ENCODE measurements at places on chromosomes 5 and 9.

GRCh38 chr5:142894749-142895148 is 124.6 kb downstream of the ARHGAP26 start:
- DNase-seq, result no peak

DNA sequence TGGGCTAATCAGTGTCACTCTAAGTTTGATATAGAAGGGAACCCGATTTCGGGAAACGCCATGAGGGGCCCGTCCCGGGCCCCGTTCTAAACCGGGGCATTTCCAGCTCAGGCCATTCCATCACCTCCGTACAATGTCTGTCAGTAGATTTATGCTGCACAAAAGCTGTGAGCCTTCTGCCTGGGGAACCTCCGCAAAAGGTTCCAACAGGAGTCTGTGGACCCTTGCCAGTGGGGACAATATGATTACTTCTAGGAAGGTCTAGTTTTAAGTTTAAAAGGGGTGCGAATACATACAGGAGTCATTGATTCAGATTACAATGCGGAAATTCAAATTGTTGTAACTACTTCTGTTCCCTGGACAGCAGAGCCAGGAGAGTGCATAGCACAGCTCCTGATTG is 57.6 kb downstream of the RAPGEF1 start:
- no peak for DNase-seq

GRCh38 chr9:21381448-21382339 is 3.5 kb downstream of the IFNA2 start:
- DNase-seq, result no peak

DNA sequence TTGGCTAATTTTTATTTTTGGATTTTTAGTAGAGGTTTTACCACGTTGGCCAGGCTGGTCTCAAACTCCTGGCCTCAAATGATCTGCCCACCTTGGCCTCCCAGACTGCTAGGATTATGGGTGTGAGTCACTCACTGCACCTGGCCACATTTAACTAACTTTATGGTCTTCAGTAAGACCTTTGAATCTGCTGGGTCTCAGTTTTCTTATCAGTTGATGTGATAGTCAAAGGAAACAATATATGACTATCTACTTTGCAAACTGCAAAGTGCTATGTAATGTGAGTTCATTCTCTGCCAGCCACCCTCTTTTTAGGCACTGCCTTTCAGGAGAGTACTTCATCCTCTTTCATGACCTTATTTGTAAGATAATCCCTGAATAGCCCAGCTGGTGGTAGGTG is 474.7 kb downstream of the PDE4D start:
- DNase-seq, result no peak

DNA sequence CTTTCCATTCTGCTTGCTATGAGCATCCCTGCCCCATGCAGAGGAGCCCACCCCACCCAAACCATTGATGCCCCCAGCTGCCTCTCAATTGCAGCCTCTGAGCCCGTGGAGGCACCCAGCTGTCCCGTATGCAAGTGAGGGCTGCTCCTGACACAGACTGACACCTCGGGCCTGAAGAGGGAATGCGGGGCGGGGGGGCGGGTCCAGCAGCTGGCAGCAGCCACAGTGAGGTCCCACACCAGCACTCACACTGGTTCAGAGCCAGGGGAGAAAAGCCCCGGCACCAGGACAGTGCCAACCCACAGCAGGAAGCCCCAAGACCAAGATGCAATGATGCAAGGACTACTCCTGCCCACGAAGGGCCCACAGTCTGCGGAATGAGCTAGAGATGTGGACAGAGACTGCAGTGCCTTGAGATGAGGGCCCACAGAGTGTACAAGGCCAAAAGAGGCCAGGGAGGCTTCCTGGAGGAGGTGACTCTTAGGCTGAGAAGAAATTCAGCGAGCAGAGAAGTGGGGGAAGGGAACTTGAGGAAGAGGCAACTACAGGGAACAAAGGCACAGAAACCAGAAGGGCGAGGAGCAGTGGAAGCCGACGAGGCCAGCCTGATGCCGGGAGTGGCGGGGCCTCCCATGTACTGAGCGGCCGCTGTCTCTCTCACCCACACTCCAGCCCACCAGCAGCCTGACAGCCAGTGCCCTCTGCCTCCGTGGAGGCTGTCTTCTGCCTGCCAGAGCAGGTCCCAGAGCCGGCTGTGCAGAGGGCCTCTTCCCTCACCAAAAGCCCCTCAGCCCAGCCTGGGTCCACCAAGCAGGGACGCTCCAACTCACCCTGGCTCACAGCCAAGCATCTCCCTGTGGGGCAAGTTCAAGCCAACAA is 9.2 kb downstream of the EEIG1 start:
- no peak for DNase-seq

GRCh38 chr5:135397084-135397483 is 1.9 kb downstream of the MACROH2A1 start:
- DNase-seq, result no peak

- no peak for DNase-seq
Measured at GRCh38 chr9:21102305-21102704, 24.6 kb upstream of the IFNB1 start.

DNA sequence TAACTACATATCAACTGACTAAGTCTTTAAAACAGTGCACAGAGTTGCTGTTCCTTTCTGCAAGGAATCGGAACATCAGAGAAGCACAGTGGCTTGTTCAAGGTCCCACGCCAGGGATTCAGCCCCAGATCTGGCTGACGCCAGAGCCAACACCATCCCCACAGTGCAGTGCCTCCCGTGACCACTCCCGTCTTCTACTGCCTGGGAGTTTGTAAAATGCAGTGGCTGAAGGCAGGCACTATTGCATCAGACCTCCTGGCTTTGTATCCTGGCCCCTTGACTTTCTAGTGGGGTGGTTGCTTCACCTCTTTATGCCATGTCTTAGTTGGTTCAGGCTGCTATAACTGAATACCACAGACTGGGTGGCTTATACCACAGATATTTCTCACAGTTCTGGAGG is 131.0 kb downstream of the NSG2 start:
- no peak for DNase-seq

DNA sequence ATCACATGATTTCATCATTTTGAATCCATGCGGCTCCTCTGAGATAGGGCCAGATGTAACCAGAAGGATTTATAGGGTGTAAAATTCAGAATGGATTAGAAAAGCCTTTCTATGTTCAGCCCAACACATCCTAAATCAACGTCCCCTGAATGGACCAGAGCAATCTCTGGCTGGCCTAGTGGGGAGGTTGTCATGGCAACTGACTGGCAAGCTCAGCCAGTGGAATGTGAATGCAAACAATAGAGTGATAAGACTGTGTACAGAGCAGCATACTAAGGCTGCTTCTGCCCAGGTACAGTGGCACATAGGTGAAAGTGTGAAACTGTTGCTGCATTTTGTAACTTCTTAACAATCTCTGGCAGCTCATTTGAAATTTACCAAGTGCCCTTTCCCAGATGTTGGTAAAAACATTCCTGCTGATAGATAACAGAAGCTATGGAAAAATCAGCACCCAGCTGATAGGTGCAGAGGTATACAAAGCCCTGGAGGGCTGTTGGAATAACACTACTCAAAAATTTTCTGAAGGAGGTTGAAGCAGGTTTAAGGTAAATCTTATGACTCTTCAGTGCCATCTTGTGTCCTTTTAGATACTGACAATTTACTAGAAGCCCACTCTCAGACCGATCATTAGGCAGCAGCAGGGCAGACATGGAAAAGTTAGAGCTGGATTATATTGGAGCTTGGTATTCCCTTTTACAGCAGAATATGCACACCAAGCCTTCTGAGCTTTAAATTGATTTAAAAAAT is 267.2 kb downstream of the RAB3C start:
- DNase-seq, result no peak

GRCh38 chr9:109319626-109320241 is 1.1 kb downstream of the EPB41L4B start:
- no peak for DNase-seq

DNA sequence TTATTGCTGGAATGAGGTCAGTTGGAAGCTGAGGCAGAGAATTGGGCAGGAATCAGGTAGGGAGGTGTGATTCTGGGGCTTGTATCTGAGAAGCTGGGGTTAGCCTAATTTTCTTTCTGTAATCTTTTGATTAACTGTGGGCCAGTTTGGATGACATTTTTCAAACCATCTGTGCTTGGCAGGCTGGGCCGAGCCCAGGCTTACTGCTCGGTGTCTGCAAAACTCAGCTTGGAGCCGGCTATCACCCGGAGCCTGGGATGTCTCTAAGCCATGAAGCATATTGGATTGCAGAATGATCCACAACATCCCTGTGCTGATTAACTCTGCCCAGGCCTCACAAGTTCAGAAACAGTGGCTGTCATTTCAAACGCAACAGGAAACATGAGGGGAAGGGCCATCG is 26.5 kb downstream of the KCNMB1 start:
- DNase-seq, result no peak

- no peak for DNase-seq
Measured at GRCh38 chr5:1315018-1315708, 20.3 kb upstream of the TERT start.

DNA sequence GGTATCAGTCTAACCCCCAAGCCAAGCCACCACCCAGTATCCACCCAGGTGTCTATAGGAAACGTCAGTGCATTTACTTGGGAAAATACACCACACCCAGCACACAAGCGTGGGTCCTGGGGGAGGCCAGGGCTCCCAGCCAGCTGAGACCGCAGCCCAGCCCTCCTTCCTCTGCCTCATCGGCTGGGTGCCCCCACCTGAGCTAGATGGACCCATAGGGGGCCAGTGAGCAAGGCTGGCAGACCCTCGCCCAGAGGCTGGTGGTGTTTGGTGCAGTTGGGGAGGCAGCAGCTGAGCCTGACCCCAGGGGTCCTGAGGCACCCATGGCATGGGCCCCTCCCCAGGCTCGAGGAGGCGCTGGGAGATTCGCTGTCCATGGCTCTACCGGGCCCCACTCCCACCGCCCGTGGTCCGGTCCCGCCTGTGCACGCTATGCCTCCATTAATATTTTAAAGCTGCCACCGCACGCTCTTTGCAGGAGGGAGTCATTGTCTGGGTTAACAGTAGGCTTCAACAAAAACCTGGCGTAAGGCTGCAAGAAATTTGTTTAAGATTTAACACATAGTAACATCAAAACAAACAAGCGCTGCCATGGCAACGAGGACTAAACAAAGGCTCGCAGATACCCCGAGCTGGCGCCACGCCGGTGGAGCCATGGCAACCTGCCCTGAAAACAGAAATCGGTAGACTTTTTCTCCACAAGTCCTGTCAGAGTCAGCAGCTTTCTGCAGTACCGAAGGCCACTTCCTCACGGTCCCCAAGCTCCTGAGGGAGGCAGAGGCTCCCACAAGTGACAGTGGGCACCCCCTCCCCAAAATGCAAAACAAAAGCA is 20.6 kb downstream of the TPPP start:
- DNase-seq, result peak; percentile 33

- DNase-seq, result no peak
Measured at GRCh38 chr9:110050925-110051355, 157.0 kb downstream of the C9orf152 start.

DNA sequence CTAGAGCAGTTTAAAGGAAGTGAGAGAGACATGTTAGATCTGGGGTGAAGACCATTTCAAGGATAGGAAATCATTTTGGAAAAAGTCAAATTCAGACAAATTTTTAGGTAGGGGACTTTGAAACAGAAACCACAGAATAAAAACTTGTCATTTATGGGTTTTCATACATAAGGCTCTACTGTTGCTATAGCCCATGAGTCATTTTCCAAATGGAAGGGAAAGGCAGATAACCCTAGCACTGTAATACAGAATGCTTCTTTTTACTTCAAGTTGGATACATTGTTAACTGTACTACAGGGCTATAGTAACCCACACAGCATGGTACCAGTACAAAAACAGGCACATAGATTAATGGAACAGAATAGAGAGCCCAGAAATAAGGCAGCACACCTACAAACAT is 455.4 kb downstream of the EBF1 start:
- no peak for DNase-seq

DNA sequence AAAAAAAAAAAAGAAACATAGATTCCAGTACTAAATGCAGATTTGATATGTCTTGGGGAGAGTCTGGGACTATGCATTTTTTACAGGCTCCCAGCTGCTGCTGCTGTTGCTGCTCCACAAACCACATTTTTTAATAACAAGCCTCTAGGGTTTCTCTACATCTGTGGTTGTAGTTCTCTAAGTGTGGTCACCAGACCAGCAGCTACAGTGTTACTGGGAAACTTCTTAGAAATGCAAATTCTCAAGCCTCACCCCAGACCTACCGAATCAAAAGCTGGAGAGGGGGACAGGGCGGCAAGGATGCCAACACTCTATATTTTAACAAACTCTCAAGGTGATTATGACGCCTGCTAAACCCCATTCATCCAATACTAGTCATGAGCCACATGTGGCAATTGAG is 293.4 kb upstream of the PTGER4 start:
- no peak for DNase-seq

- no peak for DNase-seq
Measured at GRCh38 chr5:87195616-87196015, 72.1 kb upstream of the RASA1 start.

DNA sequence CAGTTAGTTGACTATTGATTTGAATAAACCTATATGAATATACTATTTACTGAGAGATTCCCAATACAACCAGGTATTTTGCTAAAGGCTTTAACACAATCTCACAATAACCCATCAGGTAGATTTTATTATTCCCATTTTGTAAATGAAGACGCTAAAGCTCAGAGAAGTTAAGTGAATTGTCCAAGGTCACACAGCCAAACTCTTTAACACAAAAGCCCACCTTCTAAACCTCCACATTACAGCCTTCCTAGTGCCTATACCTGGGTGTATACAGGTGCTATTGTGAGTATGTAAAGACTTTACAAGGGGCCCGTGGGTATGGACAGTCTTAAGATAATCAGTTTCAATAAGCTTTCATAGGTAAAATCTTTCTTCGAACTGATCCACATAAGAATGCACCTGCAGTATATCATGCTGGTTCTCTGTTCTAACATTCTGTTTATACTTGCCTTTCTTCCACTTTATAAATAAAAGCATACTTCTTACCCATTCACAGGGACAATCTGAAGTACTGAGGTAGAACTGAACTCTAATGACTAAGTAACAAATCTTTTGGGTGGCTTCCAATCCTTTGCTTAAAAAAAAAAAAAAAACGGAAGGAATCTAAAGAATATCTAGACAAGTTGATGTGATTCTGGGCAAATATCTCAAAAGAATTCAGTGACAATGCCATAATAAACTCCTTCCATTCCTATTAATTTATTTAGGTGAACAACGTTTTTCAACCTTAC is 59.1 kb downstream of the PJA2 start:
- no peak for DNase-seq

DNA sequence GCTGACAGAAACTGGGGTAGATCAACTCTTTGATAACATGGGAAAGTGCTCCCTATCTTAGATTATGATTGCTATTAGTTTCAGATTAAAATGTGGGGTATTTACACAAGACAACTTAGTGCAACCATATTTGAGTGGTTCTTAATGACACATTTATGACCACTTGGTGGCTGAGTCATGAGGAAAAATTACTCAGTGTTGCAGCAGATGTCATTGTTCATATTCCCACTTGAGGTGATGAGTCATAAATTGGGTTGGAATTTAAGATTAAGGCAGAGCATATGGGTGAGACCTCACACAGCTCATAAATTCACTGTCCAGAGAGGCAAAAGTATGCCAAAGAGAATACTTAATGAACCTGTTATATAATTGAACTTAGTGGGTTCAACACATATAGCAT is 408.3 kb downstream of the DMRT2 start:
- no peak for DNase-seq
